ENCODE measurements at places on chromosomes 11 and 22. TPM values are rescaled to one million over a fixed set of nuclear protein-coding genes. Genes with fewer than 3 reads are reported as not detected.
A peak's percentile ranks its signal among the peaks of the same experiment; 100 is the strongest.

Gene ST14
- polyA plus RNA-seq: 34.2 TPM

Gene GRAMD1B
- 15.3 TPM for polyA plus RNA-seq

Gene FAM180B
- 0.65 TPM for polyA plus RNA-seq

Gene PICALM
- 223 TPM for polyA plus RNA-seq

Gene ANO1
- polyA plus RNA-seq: 16.8 TPM

Gene SLC35E4
- polyA plus RNA-seq: 1.9 TPM

GRCh38 chr22:47608421-47608820, 846.0 kb downstream of the TBC1D22A start:
- no peak for DNase-seq

DNA sequence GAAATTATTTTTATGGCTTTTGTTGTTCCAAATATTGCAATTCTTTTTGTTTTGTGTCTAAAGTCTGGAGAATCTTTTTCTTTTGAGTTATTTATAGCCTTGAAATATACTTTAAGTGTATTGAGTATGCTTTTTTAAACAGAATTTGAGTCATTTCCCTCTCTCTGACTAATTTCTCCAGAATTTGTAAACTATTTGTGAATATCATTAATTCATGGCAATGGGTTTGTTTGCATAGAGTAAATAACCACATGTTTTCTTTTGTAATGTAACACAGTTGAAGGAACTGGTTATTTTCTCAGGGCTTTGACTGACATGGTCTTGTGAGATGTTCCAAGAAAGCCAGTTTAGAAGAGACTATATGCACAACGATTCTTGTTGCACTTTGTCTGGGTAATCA, 30.9 kb upstream of the MPEG1 start:
- DNase-seq: no peak

DNA sequence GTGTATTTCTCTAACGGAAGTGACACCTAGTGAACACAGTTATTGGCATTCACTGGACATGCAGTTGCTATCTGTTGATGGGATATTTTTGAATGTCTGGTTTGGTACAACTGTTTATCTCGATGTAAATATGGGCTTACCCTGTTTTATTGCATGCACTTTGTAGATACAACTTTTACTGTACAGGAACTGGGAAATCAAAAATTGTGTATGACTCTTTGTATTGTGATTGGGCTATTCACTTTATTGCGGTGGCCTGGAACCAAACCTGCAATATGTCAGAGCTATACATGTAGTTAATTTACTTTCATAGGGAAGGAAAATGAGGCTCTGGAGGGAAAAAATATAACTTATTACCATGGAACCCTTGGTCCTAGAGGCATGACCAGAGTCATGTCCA, 380.7 kb upstream of the KIRREL3 start:
- DNase-seq: no peak

GRCh38 chr22:41178425-41178975, 26.6 kb upstream of the L3MBTL2 start:
- no peak for DNase-seq

DNA sequence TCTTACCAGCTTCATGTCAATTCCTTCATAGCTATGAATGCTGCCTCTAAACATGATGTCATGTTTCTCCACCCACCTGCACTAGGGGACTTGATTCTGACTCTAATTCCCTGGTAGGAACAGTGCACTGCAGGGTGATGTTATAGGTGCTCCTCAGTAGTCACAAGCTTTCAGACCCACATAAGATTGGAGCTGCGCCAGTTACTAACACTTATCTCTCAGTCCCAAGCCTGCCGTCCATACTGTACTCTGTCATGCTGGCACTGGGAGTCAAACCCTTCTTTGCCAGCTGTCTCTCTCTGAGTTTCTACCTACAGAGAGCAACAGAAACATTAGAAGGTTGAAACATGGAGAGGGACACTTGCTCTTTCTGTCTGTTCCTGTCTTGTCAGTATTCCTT, 5.5 kb downstream of the OR56A1 start:
- DNase-seq: no peak

- DNase-seq: no peak
Observed at GRCh38 chr11:86795949-86796348, 4.4 kb upstream of the PRSS23 start.

GRCh38 chr11:70443773-70444030, 45.4 kb downstream of the CTTN start:
- no peak for DNase-seq

DNA sequence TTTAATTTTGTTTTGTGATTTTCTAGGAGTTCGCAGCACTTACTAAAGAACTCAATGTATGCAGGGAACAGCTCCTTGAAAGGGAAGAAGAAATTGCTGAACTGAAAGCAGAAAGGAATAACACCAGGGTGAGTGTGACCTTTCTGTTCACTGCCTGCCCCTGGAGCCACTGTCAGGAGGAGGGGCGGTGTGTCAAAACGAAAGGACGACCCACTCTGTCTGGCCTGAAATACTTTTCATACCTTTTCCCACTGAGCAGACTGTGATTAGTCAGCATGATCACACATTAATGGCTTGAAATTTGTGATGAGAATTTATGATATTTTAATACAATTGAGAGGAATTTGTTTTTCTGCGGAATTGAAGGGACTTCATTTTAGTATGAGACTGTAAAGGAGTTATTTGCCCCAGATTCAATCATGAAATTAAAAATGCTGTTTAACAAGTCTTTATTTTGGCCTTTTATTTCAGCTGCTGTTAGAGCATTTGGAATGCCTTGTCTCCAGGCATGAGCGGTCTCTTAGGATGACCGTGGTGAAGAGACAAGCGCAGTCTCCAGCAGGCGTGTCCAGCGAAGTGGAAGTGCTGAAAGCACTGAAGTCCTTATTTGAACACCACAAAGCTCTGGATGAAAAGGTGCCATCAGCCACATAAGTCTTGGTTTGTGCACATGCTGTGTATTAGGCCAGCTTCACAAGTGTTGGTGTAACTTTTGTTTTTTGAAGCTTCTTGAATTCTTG, 54.1 kb downstream of the PPFIA1 start:
- no peak for DNase-seq

DNA sequence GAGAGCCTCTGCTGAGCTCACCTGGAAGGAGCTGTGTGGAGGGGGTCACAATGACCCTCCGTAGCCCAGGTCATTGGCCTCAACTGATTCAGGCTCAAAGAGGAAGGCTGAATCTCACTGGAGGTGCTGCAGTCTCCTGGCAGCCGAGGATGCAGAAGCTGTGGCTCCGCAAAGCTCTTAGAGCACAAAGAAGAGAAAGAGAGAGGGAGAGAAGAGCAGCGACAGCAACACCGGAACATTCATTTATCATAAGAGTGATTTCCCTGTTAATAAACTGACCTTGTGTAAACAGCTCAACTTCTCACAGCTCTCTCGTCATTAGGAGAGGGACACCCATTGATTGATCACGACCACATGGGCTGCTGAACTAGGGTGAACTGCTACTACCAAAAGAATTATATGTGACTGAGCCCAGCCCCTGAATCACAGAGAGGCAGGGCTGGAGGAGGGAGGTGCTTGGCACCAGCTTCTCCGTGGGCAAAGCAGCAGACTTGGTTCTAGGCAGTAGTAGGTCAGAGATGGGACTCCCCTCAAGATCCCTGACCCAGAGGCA, 281.7 kb downstream of the NXPE2 start:
- DNase-seq: no peak

GRCh38 chr11:59259867-59260475, 47.2 kb upstream of the MPEG1 start:
- DNase-seq: no peak

DNA sequence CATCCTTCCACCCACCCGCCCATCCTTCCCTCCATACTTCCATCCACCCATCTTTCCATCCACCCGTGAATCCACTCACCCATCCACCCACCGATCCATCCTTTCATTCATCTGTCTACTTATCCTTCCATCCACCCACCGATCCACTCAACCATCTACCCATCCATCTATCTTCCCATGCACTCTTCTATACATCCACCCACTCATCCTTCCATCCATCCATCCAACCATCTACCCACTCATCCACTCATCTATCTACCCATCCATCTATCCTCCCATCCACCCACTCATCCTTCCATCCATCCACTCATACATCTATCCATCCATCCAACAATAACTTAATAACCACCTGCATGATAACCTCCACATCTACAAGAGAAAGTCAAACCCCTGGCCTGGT, 47.3 kb downstream of the WNT7B start:
- DNase-seq: no peak

DNA sequence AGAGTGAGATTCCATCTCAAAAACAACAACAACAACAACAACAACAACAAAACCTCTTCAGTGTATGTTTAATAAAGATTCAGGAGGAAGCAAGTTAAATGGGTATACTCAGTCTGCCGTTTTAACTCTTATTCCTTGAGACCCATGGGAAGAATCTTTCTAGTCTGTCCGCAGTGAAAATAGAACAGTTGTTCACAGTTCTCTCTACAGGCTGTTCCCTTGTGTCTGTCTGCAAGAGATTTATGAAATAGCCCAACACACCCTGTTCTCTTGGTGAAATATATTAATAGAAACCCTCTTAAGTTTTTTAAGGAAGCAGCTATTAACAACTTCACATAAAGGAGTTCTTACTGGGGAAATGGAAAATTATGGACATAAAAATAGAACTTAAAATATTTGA, 682.2 kb upstream of the RAG2 start:
- DNase-seq: no peak

GRCh38 chr22:41813726-41814410, 13.4 kb downstream of the CCDC134 start:
- no peak for DNase-seq

GRCh38 chr11:133041928-133042882, 490.1 kb downstream of the OPCML start:
- peak; percentile 49 for DNase-seq

DNA sequence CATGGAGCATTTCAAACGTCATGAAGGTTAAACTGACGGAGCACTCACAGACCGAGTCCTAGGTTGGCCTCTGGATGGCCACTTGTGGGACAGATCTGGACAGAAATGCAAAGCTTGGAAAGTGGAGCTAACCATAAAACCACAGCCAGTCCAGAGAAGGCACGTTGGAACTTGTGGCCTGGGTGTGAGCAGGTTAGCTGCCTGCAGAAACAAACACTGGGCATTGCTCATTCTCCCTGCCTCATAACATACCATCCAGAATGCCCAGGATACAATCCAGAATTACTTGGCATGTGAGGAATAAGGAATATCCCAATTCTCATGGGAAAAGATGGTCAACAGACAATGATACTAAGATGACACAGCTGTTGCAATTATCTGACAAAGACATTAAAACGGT, 1005.0 kb downstream of the TBC1D22A start:
- no peak for DNase-seq
